Kidney capillary endothelial cell (primary cell): ENCODE measurements at places on chromosomes 2 and 18.

DNA sequence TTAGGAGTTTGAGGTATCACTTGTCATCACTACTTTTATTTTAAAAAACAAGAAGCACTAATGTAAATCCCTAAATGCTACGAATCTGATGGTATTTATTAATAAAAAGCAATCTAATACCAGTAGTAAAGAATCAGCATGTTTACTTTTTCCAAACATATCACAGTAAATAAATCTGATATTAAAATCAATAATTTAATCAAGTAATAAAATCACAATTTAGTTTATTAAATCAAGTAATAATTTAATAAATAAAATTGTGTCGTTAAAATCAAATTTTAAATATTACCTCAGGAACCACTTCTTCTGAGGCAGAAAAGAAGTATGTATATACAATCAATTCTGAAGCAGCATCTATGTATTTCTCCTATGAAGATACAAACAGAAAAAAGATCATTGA is 18.0 kb downstream of the TMX3 start:
- DNase-seq: no peak

DNA sequence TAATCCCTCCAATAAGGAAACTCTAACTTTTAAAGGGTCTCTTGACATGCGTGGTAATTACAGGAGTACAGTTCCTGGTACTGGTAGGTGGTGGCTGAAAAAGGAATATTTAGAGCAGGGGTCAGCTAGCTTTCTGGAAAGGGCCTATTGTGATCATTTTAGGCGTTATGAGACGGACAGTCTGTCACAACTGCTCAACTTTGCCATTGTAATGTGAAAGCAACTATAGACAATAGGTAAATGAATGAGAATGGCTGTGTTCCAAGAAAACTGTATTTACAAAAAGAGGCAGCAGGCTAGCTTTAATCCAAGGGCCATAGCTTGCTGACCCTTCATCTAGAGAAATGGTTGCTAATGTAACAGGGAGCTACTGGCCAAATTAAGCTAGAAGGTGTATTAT is 177.7 kb upstream of the LRRTM1 start:
- no peak for DNase-seq

DNA sequence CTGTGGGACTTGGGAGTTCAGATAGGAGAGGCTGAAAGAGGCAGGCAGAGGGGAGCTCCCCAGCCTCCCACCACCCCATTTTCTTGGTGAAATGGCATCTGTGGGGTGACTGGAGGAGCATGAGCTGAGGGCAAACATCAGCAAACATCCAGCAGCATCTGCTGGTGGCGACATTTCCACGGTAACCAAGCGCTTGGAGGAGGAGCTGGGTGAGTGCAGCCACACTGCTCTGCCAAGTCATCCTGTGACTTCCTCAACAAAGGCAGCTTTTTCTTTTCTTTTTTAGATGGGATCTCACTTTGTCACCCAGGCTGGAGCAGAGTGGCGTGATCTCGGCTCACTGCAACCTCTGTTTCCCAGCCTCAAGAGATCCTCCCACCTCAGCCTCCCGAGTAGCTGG is 5.6 kb downstream of the TXNL4A start:
- no peak for DNase-seq

DNA sequence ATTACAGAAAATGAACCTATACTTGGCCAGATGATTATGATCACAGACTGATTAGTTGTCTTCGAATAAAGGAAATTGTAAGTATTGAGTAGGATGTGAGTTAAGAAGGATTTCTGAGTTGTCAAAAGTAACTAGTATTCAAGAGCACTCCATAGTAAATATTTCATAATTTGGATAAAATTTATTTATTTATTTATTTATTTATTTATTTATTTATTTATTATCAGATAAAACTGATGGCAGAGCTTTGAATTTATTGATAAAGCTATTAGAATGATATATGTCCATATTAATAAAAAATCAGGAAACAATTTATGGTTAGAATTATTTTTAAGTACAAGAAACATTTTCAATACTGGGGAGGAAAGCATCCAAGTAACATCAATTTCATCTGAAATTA is 1634.1 kb downstream of the LRP1B start:
- DNase-seq: no peak

GRCh38 chr2:12325806-12326205 is 390.9 kb upstream of the TRIB2 start:
- DNase-seq: no peak

DNA sequence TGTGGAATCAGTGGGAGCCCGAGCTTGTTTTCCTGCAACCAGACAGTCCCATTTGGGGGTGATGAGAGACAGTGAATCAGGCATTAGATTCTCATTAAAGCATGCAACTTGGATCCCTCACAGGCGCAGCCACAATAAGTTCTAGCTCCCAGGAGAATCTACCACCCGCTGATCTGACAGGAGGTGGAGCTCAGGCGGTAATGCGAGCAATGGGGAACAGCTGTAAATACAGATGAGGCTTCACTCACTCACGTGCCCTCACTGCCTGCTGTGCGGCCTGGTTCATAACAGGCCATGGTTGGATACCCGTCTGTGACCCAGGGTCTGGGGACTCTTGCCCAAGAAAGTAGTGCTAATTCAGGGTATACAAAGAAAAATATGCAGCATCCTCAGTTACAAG is 144.8 kb upstream of the RGPD4 start:
- no peak for DNase-seq

- no peak for DNase-seq
Observed at GRCh38 chr2:140895378-140895777, 1235.4 kb downstream of the LRP1B start.

- DNase-seq: no peak
Observed at GRCh38 chr2:64624108-64624610, 29.6 kb downstream of the SERTAD2 start.

DNA sequence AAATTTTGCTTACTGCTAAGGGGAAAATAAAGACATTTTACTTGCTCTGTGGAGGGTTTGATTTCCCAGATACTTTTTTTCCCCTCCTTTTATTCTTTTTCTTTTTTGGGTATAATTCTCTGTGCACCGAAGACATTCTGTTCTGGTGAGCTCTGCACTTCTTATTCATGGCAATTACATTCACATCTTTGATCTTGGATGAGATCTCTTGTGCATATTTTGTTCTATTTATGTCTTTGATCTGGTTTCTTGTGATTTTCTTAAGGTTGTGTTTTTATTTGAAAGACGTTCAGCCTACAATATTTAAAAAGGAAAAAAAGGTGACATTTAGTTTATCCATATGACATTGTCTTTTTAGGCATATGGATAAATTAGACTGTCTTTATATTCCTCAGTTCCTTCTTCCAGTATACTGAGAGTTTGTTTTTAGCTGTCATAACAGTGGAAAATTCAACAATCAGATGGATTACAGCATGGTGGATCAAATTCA is 33.7 kb upstream of the EPHA4 start:
- DNase-seq: no peak

GRCh38 chr2:171972329-171972982 is 27.3 kb upstream of the METAP1D start:
- DNase-seq: no peak

DNA sequence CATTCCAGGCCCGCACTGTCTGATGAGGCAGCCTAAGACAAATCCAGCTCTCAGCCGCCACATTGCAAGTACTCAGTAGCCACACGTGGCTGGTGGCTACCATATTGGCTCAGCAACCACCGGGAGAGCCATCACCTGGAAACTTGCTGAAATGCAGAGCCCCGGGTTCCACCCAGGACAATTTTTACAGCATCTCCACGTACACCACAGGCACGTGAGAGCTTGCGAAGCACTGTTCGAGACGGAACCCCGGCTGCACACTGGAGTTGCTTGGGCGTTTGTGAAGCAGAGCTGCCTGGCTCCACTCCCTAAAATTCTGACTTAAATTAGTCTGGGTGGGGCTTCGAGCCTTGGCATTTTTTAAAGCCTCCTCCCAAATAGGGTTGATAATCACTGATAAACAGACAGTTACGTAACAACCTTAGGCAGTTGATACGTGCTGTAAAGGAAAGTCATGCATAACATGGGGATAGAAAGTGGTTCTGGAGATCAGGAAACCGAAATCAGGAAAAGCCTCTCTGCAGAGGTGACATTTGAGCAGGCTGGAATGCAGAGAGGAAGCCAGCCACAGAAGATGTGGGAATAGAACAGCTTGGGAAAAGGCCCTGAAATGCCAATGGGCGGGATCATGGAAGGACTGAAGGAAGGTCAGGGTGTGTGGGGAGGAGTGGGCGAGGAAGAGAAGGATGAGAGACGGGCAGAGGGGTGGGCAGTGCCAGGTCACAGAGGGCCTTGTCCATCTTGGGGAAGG is 6.2 kb downstream of the ASAP2 start:
- no peak for DNase-seq

DNA sequence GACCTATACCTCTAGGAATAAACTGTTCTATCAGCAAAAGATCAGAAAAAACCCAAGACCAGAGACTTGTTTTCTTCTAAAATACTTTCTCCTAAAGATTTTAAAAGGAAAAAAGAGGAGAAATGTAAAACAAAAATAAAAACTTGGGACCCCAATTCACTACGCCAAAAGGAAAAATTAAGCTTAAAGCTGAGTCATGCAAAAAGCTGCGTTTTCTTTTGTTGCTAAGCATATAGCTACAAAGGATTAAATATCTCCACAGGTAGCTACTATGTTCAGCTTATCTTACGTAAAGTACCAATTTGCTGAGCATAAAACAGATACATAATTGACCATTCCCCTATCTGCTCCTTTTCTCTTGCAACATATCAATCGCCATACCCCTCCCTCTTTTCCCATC is 950.0 kb upstream of the NXPH2 start:
- no peak for DNase-seq

DNA sequence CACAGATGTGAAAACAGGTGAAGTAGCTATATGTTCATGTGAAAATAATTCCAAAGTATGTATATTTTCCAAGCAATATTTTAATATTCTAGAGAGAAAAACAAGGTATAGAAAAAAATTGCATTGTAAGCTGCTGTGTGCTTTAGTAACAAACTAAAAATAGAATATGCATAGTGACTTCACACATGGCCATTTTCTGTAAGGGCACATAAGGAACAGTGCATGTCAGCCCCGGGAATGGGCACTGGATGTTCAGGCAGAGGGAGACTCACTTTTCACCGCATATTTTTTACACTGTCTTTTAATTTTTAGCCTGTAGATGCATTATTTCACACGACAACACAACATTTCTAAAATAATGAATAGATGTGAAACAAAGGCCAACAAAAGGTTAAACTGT is 46.0 kb downstream of the CMPK2 start:
- no peak for DNase-seq

- DNase-seq: no peak
Observed at GRCh38 chr2:76731157-76731556, 791.0 kb downstream of the LRRTM4 start.
